AG10803 (cell line): ENCODE measurements at places on chromosomes 5 and 9.

DNA sequence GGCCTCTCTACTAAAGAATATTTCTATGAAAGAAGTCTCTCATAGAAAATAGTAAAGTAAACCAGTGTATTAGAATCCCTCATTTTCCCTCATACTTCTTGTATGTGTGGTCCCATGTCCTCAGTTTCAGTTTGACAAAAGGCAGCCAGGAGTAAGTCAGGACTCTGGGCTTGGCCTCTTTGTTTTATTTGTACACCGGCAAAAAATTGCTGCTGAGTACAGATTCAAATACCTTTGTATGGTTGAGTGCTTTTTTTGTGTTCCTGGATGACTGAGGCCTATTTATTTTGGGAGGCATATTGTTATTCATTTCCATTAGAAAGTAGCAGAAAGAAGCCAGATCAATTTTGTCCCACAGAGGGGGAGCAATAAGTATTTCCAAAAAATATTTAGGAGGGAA, 47.3 kb upstream of the CEP78 start:
- no peak for DNase-seq

- no peak for DNase-seq
Measured at GRCh38 chr5:18091758-18092157, 457.5 kb downstream of the TAF11L14 start.

DNA sequence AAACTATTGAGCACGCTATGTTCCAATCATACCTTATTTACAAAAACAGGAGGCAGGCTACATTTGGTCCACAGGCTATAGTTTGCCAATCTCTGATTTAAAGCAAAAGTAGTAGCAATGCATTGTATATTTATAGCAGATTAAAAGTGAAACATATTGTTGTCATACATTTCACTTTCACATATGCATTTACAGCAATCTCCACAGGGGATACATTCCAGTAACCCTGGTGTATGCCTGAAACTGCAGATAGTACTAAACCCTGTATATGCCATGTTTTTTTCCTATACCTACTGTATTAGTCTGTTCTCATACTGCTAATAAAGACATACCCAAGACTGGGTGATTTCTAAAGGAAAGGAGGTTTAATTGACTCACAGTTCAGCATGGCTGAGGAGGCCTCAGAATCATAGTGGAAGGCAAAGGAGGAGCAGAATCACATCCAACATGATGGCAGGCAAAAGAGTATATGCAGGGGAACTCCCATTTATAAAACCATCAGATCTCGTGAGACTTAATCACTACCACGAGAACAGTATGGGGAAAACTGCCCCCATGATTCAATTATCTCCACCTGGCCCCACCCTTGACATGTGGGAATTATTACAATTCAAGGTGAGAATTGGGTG, 5.9 kb upstream of the CSF1R start:
- DNase-seq = no peak

DNA sequence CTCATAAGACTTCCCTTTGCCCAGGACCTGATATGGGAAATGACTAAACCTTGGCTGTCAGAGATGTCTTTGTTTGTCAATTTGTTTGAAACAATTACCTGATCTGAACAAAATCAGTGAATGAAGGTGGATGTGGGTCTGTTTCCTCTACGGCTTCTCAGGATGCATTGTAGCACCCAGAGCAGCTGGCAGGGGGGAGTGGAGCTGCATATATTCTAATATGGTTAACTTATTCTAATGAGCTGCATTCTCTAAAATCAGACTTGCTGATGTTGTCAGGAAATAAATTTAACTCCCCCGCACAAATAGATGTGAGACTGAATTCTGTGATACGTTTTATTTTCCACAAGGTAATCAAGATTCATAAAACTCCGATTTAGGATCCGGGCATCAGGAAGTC, 665.4 kb downstream of the MAT2B start:
- DNase-seq = no peak

DNA sequence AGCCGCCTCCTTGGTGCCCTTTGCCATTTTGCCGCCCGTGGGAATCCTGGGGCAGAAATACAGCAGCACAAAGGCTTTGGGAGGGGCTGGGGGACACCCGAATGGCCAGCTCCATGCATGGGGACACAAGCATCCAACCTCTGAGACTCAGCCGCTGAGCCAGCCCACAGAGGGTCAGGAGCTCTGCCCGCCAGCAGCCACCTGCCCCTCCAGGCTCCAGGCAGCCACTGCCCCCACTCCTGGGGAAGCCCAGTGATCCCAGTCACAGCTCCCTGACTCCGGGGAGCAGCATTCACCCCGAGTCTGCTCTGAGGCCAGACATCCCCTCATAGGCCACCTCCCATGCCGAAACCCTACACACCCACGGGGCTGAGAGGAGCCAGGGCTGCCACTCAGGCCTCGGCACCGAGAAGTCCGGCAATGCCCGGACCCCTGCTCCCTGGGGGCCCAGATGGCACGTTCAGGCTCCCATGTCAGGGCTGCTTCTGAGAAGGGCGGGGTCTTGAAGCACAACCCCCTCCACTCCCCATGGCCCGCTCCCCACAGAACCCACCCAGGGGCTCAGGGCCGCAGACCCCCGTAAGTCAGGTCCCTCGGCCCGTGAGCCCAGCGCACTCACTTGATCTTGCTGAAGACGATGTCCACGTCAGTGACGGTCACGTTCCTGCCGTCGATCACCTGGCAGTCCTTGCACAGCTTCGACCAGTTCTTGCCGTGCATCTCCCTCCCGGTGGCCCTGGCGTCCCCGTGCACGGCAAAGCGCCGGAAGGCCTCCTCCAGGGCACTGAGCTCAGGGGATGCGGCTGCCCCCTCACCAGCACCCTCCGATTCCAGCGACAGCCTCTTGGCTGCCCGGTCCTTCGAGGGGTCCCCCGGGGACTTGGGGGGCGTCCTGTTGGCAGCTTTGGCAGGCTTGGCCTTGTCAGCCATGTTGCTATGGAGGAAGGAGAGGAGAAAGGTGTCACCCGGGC, 15.7 kb downstream of the TPPP start:
- DNase-seq = no peak

GRCh38 chr9:14633148-14633547, 60.1 kb downstream of the ZDHHC21 start:
- no peak for DNase-seq

- DNase-seq = no peak
Measured at GRCh38 chr5:180487556-180487955, 6.6 kb upstream of the CNOT6 start.

GRCh38 chr5:137599457-137599856, 100.3 kb upstream of the SPOCK1 start:
- DNase-seq = no peak

- DNase-seq = no peak
Measured at GRCh38 chr5:56340196-56340980, 107.3 kb upstream of the ANKRD55 start.

GRCh38 chr5:35369965-35370790, 139.9 kb upstream of the PRLR start:
- DNase-seq = no peak

DNA sequence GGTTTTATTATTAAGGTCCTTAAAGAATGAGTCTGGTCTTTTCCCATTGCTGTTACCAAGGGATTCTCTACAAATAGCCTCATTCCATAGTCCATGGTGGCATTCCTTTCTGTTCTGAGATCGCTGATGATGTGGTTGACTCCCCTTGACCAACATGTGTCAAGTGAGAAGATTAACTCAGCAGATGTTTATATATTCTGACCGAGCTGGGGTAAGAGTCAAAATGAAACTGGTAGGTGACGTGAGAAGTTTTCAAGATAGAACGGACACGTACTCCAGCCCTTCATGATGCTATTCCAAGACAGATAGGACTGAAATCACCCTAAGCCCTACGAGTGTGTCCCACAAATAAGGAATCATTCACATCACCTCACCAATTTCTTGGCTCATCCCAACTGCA, 155.5 kb upstream of the WWC1 start:
- DNase-seq = peak; percentile 8
